ENCODE measurements at places on chromosomes 3 and 15. TPM values are rescaled to one million over a fixed set of nuclear protein-coding genes. Genes with fewer than 3 reads are reported as not detected.

DNA sequence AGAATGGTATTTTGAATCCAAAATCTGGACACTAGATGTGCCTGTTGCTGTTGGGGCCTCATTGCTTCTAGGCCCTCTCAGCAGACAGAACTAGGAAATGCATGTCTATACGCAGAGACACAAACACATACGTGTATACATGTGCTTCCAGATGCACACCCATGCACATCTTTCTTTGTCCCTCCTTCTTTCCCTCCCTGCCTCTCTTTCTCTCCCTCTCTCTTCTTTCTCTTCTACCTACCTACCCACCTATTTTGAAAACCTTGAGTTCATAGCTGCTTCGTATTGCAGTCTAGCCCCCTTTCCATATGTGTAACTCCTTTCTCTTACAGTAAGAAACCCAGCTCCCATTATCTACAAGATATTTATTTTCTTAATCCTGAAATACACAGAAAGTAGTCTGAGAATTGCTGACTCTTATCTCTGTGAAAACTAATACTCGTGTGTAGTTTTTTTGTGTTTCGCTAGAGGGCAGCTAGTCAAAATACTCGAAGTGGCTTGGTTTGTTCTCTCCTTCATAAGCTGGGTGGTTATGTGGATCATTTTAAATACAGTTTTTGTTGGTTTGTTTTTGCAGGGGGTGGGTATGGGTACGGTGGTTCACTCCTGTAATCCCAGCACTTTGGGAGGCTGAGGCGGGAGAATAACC lies 18.5 kb downstream of the RPL32 start:
- H3K4me1 ChIP-seq = no peaks in the 10 kb centered on the region
- H3K4me3 ChIP-seq = no peak overlapping the region
- H3K27ac ChIP-seq = no peak overlapping the region
- H3K27me3 ChIP-seq = no peaks in the 10 kb centered on the region
- H3K36me3 ChIP-seq = peaks cover 74% of the 10 kb centered on the region

DNA sequence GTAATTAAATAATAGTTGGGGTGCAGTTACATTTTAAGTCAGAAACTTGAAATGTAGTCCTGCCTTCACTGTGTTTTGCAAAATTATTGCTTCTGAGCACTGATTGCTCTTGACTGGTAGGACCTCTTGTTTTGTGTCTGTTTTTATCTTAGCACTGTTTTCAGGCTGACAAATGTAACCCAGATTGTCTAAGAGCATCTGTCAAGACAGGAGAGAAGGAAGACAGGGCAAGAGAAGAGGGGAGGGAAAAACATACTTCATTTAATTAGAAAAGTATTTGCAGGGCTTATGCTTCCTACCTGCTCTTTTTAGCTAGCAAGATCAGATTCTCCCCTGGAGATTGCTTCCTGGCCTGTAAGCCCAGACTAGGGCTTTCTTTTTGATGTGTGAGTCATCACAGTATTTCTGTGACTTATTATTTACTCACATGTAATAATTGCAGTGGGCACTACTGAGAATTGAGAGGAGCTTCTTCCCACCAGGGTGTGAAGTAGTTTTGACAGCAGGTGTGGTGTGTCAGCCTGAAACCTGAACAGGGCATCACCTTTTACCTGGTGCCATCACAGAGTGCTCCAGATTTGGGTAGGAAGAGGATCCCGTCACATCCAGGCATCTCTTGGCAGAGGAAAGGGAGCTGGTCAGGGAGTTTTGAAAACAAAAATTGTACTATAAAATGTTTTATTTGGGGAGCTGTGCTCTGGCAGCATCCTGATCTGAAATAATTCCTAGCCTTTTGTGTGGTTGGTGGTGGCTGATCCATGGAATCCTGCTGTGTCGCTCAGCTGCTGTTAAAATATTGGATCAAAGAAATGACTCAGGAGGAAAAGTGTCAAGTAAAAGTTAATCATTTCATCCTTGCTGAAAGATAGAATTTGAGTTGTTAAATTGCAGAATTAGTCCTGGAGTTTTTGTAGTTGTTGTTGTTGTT lies 98.2 kb downstream of the TMEM108 start:
- H3K27ac ChIP-seq = no peak overlapping the region
- no peak overlapping the region for H3K4me3 ChIP-seq
- H3K36me3 ChIP-seq = no peaks in the 10 kb centered on the region
- no peaks in the 10 kb centered on the region for H3K27me3 ChIP-seq
- H3K4me1 ChIP-seq = no peaks in the 10 kb centered on the region
- DNase-seq = no peak

- no peak overlapping the region for H3K4me3 ChIP-seq
- H3K4me1 ChIP-seq = peaks cover 54% of the 10 kb centered on the region
These were observed 48.5 kb downstream of the AMOTL2 start for GRCh38 chr3:134325706-134326105.

DNA sequence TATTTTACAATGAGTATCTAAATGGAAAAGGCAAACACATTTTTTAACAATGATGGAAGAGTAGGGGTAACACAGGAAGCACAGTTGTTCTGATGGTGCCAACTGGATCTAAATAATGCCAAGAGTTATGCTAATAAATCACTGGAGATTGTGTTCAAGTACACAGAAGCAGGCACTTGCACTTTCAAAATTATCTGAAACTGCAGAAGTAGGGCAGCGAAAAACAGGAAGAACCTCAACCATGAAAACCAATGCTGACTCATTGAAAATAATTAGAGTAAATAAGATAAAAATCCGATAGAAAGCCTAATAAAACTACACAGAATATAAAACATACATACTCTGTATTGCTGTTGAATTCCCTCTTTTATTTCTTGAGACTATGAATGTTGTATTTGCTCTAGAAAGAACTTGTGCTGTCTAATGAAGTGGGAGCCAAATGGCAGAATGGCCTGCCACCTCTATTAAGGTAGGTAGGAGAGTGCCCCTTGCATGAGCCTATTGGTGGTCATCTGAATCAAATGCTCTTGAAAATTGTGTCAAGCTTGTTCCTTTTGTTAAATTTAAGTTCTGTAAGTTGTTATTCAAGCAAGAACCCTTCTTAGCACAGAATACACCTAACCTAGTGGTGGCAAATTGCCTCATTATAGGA lies 93.7 kb downstream of the ABI3BP start:
- no peaks in the 10 kb centered on the region for H3K27me3 ChIP-seq
- peaks cover 7% of the 10 kb centered on the region for H3K4me1 ChIP-seq
- no peak overlapping the region for H3K4me3 ChIP-seq
- DNase-seq = no peak
- no peak overlapping the region for H3K27ac ChIP-seq

DNA sequence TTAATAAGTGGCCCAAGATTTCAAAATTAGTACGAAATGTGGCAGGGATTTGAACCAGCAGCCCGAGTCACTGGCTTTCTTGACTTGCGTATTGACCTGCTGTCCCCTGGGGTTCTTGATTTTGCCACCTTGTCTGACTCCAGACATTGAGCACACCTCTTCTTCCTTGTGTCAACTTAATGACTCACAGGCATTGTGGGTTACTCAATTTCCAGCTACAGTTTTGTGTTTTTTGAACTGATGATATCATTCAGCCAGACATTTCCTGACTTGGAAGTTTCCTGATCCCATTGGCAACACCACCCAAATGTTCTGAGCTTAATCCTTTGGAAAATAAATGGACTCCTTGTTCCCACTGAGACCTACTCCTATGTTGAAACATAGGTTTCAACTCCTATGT lies 64.2 kb downstream of the MOBP start:
- no peaks in the 10 kb centered on the region for H3K36me3 ChIP-seq
- no peaks in the 10 kb centered on the region for H3K4me1 ChIP-seq
- H3K27ac ChIP-seq = no peak overlapping the region
- H3K27me3 ChIP-seq = no peaks in the 10 kb centered on the region
- no peak overlapping the region for H3K4me3 ChIP-seq

GRCh38 chr3:157464321-157464720 lies 27.7 kb downstream of the PTX3 start:
- peaks cover 25% of the 10 kb centered on the region for H3K4me1 ChIP-seq
- H3K27me3 ChIP-seq = no peaks in the 10 kb centered on the region
- DNase-seq = no peak
- H3K36me3 ChIP-seq = no peaks in the 10 kb centered on the region

GRCh38 chr15:64742385-64742784 lies 33.0 kb downstream of the RBPMS2 start:
- H3K27ac ChIP-seq = no peak overlapping the region
- no peaks in the 10 kb centered on the region for H3K36me3 ChIP-seq
- H3K27me3 ChIP-seq = no peaks in the 10 kb centered on the region
- no peak for DNase-seq

PRR20G gene
- not detected for total RNA-seq

DAZL gene
- total RNA-seq = not detected
